Stimulated activated CD4-positive, alpha-beta T cell treated with anti-CD3 and anti-CD28 coated beads, Interleukin-4, amount 100 ng/mL, for 1 hour (primary cell): ENCODE measurements at places on chromosomes 12 and 14.
A peak's percentile ranks its signal among the peaks of the same experiment; 100 is the strongest.

DNA sequence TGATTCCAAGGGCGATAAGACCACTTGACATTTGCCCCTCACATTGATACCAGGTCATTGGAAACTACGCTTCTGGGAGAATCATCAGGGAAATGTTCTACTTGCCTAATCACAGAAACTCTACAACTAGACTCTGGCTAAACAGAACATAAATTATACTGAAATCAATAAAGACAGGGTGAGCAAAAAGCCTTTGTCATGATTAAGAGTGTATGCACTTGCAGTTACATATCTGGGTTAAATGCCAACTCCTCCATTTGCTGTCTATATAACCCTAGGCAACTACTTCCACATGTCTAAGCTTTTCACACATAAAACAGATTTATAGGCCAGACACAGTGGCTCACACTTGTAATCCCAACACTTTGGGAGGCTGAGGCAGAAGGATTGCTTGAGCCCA lies 125.7 kb downstream of the PHLDA1 start:
- no peak for DNase-seq

GRCh38 chr12:67068761-67069450 lies 200.3 kb upstream of the CAND1 start:
- peak; percentile 49 for DNase-seq

DNA sequence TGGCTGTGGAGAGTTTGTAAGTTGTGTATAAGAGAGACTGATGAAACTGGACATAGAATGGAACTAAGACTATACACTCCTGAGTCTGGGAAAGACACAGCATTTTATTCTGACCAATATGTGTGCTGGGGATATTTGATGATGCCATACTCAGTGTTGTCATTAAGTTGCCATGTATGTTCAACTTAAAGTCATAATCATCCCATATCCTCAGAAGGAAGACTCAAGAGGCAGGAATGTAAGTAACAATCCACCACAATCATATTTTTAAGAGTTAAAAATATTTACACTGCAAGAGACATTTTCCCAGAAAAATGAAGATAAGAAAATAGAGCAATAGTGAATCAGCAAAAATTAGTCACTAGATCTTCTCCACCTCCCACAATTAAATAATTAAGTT lies 120.1 kb downstream of the MDGA2 start:
- DNase-seq, result no peak

DNA sequence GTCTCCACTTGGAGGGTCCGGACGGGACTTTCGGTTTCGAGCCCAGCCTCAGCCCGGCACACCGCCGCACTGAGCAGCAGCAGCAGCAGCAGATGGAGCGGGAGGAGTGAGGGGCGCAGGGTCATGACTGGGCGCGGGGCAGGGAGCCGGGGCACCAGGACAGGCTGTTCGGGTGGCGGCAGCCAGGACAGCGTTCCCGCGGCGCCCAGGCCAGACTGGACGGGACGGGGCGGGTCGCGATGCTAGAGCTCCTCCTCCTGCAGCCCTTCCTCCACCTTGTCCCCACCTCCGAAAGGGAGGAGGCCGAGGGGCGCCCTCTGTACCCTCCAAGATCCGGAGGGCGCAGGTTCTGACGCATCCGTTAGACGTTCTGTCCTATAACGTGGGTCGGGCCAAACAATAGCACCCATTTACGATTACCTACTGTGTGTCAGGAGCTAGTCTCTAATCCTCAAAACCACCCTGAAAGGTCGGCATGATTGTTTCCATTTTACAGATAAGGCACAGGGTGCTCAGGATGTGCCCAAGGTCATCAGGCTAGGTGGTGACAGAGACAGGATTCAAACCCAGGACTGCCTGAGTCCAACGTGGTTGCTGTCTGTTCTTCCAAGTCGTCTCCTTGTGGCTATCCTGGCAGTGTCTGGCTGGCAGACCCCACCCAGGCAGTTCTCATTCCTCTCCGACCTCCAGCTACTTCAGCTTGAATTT lies at the start of gene FKBP11:
TSS of gene FKBP11 (minus strand) at position 189 of the 708 bp plus-strand sequence. CDS start at position 125, 64 bp downstream.
- peak; percentile 74 for DNase-seq

DNA sequence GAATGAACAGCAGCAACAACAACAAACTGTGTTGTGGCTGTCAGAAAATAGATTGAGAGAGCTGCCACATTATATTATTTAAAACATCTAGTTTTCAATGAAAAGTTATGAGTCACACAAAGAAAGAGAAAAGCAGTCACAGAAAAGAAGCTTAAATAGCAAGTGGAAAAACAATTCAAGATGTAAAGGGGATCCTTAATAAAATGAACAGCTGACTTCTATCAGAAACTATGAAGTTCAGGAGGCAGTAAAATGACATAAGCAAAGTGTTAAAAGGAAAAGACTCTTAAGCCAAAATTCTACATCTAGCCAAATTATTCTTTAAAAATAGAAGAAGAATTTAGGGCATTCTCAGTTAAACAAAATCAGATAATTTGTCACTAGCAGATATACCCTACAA lies 5.6 kb downstream of the CLEC14A start:
- DNase-seq, result no peak

GRCh38 chr12:19110221-19110940 lies 19.2 kb upstream of the PLEKHA5 start:
- no peak for DNase-seq

DNA sequence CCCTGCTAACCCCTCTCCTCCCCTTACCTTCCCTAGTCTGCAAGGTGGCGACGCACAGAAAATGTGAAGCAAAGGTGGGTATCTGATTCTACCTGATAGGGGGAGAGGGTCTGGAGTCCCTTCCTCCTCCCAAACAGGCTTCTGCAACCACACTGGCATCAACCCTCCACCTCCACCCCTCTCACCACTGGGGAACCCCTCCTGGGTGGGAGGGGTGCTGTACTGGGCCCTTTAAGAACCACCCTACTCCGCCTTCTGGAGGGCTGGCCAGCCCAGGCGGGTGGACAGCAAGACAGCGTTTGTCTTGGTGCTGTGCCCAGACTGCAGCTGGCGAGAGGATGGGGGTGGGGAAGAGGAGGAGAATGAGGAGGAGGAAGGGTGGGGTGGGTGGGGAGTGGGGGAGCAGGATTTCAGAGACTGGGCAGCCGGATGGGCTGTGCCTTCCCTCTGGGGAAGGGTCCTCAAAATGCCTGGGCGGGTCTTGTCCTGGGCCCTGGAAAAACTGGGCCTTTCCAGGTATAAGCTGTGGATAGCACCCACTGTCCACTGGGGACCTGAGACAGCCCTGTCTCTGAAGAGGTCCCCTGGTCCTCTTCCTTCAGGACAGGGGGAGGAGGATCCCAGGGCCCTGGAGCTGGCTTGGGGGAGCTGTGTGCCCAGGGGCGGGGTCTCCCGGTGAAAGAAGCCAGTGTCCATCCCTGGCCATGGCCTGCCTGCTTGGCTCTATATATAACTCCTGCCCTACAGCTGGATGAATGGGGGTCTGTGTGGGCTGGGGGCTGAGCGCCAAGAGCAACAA lies 2.8 kb downstream of the TNS2 start:
- no peak for DNase-seq
